Breast epithelium (tissue), 4 donors: ENCODE measurements at places on chromosomes 1 and 21. TPM values are rescaled to one million over a fixed set of nuclear protein-coding genes. Genes with fewer than 3 reads are reported as not detected.

The DR1 gene
- 23.6 TPM for total RNA-seq

GRCh38 chr1:111629190-111629954, 9.8 kb downstream of the RAP1A start:
- no peaks in the 10 kb centered on the region for H3K36me3 ChIP-seq
- no peak for DNase-seq
- H3K4me3 ChIP-seq = no peak overlapping the region

DNA sequence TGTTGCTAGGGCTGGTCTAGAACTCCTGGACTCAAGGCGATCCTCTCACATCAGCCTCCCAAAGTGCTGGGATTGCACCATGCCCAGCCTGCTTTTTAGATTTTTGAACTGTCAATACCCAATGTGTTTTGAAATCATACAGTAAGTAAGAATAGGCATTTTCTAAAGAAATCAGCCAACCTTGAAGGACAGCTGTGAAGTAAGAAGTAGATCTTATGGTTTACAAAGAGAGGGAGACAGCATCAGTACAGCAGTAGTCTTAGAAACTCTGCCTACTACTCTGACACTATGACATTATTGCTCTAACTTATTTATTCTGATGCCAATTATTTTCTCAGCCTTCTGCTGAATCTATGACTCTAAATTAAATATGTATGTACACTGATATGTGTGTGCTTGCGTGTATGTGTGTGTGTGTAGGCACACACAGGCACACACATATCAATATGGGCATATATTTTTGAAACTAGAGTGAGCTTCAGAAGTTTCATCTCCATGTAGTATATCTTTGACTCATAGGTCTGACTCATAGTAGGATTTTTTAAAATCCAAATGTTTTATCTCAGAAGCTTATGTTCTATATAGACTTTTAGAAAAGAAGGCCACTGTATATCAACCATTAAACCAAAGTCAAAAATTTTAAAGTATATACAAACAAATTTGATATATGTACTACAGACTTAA, 140.4 kb downstream of the COL24A1 start:
- no peak overlapping the region for H3K27ac ChIP-seq
- no peaks in the 10 kb centered on the region for H3K4me1 ChIP-seq
- H3K4me3 ChIP-seq = no peak overlapping the region
- H3K27me3 ChIP-seq = no peaks in the 10 kb centered on the region
- DNase-seq = no peak

DNA sequence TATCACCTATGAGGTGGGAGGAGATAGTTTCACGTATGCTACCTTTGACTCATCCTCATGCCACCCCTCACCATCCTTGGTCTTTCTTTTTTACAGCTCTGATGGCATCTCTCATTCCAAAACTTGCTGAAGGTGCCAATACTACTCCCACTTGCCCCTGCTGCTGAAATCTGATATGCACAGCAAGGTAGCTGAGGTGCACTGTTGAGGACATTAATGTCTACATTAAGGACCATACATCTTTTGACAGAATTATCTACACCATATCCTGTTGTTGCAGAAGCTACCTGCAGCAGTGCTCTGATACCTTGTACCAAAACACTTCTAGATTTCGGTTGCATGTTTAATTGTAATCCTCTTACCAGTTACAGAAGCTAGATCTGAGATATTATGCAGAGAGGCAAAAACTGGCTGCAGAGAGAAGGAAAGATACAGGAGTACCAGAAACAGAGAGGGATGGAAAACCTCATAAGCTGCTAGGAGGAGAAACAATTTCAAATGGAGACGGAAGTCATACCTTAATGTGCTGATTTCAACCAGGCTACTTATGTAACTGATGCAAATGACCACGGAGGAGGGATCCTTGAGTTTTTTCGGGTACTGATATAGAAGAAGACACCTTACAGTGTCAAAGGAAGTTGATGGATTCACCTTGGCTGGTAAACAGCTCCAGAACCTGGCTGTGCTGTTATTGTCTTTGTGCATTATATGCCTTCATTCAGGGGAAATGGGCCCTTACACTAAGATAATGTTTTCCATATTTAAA, 19.3 kb upstream of the PTPRC start:
- no peaks in the 10 kb centered on the region for H3K27me3 ChIP-seq
- no peak overlapping the region for H3K4me3 ChIP-seq
- DNase-seq = no peak
- no peaks in the 10 kb centered on the region for H3K36me3 ChIP-seq

DNA sequence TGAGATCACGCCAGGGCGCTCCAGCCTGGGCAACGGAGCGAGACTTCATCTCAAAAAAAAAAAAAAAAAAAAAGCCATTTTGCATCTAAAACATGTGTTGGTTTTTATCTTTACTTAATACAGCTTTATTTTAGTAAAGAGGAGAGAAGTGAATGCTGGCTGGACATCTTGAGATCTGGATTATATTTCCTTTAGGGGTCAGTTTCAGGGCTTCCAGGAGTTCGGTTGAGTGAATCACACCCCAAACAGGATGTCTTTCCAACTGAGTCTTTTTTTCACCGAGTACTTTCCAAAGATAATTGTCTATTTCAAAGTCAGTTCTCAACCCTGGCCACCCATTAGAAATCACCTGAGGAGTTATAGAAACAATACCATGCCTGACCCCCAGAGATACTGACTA, 16.6 kb upstream of the IPP start:
- no peaks in the 10 kb centered on the region for H3K4me1 ChIP-seq
- H3K27ac ChIP-seq = no peak overlapping the region
- no peak overlapping the region for H3K4me3 ChIP-seq
- no peaks in the 10 kb centered on the region for H3K36me3 ChIP-seq
- no peak for DNase-seq
- no peaks in the 10 kb centered on the region for H3K27me3 ChIP-seq
